CD4-positive, alpha-beta memory T cell (primary cell): ENCODE measurements at places on chromosomes 5 and 9.

DNA sequence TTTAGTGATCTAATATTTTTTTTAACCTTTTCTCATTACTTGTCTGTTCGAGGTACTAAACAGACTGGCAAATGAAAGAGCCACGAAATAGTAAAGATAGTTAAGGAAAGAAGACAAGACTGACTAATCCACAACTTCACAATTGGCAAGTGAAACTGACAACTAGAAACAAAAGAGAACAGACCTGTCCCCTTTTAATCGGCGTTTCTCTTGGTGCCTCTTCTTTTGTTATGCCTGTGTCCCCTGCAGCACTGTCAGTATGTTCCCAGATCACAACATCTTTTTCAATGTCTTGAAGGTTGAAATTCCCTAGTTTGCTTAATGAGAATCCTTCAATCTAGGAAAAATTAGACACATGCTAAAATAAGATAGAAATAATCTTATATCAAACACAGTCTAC is 26.1 kb downstream of the TUT7 start:
- DNase-seq: no peak

GRCh38 chr5:121384359-121384758 is 467.3 kb upstream of the FTMT start:
- DNase-seq: no peak

GRCh38 chr5:42570966-42571960 is 148.0 kb downstream of the GHR start:
- no peak for DNase-seq

DNA sequence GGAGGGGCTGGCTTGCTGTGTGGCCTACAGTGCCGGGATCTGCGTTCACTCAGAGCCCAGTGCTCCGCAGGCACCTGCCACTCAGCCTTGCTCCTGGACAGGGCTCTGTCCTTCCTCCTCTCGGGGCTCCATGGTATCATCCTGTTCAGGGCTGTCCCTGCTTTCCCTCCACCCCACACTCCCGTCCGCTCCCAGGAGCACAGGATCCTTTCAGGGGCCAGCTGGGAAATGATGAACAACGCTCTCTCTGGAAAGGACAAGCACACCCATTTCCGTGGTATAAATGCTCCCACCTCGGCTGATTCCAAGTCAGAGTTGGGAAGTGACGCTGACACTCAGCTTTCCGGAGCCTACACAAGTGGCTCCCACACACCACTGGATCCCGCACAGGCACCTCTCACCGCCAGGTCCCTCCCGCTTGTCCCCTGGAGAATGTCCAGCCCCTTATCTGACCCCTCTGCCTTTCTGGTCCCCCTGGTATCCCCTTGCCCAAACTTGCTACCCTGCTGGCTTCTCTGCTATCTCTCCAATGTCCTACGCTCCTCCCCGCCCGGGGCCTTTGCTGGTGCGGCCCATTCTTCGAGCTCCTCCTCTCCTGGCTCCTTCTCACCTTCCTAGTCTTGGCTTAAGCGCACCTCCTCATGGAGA is 21.3 kb downstream of the HMCN2 start:
- DNase-seq: no peak

DNA sequence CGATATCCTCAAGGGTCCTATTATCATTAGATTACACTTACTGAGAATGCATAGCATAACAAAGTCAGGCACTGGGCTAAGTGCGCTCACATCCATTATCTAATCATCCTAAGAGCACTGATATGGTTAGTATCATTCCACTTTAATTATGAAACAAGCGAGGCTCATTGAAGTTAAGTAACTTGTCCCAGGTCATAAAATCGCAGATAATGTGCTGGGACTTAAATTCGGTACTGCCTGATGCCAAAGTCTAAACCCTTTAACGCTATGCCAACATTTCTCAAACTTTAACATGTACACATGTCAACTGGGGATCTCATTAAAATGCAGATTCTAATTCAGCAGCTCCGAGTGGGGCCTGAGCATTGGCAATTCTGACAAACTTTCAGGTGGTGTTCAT is 204.7 kb downstream of the PTTG1 start:
- DNase-seq: no peak

- no peak for DNase-seq
Measured at GRCh38 chr9:112555844-112556482, 69.3 kb downstream of the KIAA1958 start.

GRCh38 chr5:32753051-32753450 is 41.9 kb downstream of the NPR3 start:
- no peak for DNase-seq
